ENCODE measurements at places on chromosomes 7 and 10. TPM values are rescaled to one million over a fixed set of nuclear protein-coding genes. Genes with fewer than 3 reads are reported as not detected.

The EN2 gene
- total RNA-seq: not detected

The C10orf53 gene
- not detected for total RNA-seq

The ARHGEF35 gene
- total RNA-seq: 10.5 TPM

The CALHM3 gene
- not detected for total RNA-seq

The PCDH15 gene
- total RNA-seq: not detected

The SPDYE2 gene
- total RNA-seq: not detected

The EBLN1 gene
- total RNA-seq: not detected

The BLOC1S2 gene
- total RNA-seq: 25.5 TPM

The RARRES2 gene
- 143 TPM for total RNA-seq

The EGR2 gene
- total RNA-seq: 19.3 TPM

The HOXA4 gene
- total RNA-seq: 2.3 TPM

The CALCR gene
- total RNA-seq: 0.17 TPM

The HOXA3 gene
- total RNA-seq: 1.8 TPM

The AMZ1 gene
- 0.35 TPM for total RNA-seq

The TMEM196 gene
- not detected for total RNA-seq

The BICC1 gene
- total RNA-seq: 5.1 TPM
